ENCODE measurements at places on chromosomes 1 and 21.

DNA sequence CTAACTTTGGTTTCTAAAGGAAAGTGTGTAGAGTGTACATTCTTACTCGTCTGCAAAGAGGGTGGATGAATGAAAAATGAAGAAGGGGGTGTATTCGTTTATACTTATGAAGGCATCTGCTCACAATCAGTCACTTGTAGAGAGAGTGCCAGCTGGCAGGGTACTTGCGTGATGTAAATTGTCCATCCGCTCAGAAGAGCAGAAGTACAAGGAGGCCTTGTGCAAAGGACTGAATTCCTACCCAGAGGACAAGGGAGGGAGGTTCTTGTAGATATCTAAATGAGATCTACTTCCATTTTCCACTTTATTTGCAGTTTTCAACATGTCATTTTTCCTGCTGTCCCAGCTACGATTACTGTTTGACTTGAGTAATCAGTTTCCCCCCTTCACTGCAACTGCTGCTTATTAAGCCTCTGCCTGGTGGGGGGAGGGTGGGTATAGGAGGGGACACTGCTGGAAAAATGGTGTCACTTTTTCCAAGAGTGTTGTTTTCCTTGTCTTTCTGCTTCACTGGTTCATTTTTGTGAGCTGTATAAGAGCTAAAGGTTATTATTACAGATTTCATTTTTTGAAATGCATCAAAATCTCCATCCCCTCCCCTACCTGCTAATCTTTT, 67.3 kb downstream of the LAMC1 start:
- no peak for DNase-seq

GRCh38 chr1:75614399-75614756, 3.5 kb upstream of the SLC44A5 start:
- no peak for DNase-seq

- no peak for DNase-seq
Measured at GRCh38 chr21:15841856-15842564, 112.2 kb downstream of the USP25 start.

- DNase-seq, result no peak
Measured at GRCh38 chr1:16226490-16227179, 10.3 kb downstream of the CPLANE2 start.

GRCh38 chr1:223726380-223727001, 14.2 kb downstream of the CAPN2 start:
- peak; percentile 75 for DNase-seq

DNA sequence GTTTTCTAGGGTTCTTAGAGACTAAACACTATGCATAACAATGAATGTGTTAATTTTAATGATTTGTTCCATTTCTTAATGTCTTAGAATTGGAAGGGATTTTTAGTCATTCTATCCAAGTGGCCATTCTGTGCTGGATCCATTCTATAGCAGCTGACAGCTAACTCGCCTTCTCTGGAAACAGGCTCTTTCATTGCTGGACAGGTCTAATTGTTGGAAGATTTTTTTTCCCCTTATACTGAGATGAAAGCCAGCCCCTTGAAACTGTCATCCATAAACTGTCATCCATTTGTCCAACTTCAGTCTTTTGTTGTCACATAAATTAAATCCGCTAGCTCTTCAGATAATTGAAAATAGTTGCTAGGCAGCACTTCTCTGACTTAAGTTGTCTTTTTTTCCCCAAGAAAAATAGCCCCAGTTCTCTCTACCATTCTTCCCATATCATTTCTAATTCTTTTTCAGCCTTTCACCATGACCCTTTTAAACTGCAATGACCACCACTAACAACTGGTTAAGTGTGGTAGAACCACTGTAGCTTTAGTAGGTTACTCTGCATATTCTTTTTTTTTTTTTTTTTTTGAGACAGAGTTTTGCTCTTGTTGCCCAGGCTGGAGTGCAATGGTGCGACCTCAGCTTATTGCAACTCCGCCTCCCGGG, 19.7 kb downstream of the AK4 start:
- DNase-seq, result no peak

Measured in stimulated activated CD4-positive, alpha-beta T cell treated with anti-CD3 and anti-CD28 coated beads, Interleukin-4, amount 100 ng/mL, for 4 hours (primary cell).